Activated naive CD4-positive, alpha-beta T cell treated with Interleukin-2 at 50 U/mL for 16 hours (primary cell): ENCODE measurements at places on chromosomes 3 and 15.

DNA sequence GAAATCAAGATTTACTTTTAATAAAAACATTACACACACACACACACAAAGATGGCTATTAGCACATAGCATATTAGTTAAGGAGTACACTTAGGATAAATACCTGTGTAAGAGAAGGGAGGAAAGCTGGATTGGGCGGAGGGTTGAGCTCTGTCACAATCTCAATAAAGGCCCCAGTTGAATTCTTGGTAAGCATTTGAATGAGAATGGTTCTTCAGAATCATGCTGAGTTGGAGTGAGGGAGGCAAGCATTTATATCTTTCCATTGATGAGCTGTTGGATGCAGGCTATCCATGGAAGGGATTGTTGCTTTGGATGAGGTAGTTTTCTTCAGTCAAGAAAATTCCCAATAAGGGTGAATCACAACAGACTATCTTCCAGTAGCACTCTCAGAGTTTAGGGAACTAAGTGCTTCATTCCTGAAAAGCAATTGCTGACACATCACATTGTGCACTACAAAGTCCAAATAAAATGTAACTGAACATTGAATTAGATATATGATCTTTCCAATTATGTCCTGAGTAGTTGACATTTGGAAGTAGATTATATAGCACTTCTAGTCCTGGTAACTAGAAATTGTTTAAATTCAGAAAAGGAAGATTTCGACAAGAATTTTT is 95.7 kb downstream of the SUCNR1 start:
- no peak for DNase-seq

GRCh38 chr3:64530434-64531049 is 157.3 kb downstream of the ADAMTS9 start:
- no peak for DNase-seq

- no peak for DNase-seq
Observed at GRCh38 chr3:126573492-126574117, 14.9 kb upstream of the C3orf22 start.

DNA sequence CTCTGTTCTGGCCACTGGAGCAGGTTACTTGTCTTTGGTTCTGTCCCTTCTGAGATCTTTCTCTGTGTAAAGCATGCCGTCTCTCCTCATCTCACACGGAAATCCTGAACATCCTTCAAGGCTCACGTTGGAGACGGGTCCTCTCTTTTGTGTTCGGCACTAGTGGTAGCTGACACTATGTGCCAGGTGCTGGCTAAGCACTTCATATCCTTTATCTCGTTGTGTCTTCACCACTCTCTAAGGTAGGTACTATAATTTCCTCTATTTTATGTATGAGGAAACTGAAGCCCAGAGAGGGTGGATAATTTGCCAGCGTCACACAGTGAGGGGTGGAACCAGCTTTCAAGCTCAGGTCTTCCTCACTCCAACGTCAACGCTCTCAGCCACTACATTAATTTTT is 1.2 kb downstream of the IFT122 start:
- DNase-seq: peak; percentile 8

DNA sequence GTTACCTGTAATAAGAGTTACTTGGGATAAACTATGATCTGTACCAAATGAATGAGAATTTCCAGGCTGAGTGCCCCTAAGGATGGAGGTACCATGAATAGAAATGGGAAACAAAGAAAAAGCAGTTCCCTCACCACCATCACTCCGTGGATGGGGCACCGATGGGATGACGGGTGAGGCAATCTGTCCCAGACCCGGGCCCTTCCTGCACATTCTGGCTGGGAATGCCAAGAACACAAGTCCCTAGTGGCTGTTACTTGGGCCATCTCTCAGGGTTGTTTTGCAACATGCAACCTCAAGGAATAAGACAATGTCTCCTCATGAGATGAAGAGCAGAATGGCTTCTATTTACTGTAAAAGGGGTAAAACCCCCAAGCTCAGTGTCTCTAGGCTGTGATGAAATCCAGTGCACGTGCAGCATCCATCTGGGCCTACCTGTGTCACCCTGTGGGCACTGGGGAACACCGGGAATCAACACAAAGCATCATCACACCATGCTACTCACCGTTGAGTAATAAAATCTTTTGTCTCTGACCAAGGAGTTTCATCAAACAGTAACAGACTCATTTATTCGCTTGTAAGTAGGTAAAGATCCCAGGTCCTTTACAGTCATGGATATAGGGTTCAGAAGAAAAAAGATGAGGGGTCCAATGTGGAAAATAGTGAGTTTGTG is 22.3 kb downstream of the GNB4 start:
- no peak for DNase-seq

DNA sequence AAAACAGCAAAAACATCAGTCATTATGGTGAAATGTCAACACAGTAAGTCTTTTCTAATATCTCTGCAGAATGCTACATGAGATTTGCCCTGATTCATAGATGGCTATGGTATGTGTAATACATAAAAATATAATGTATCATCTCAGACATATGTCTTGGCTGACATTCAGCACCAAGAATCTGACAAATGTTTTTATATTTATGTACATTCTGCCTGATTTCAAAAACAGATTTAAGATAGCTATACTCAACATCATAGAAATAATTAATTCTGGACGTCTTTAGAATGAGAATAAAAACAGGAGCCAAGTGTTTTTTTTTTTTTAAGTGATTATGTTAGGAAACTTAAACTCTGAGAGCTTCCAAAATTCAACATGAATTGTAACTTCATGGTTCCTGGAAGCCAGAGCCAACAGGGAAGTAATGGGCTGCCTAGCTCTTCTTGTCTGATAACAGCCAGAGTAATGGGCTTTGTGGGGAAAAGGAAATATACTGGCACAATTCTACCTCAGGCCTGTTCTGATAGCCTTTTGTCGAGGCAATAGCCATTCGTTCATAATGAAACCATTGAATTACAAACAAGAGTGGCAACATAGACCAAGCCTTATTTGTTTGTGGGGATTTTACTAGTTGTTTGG is 184.4 kb downstream of the VGLL4 start:
- DNase-seq: no peak

- no peak for DNase-seq
Observed at GRCh38 chr15:25866251-25866650, 3.1 kb upstream of the ATP10A start.

DNA sequence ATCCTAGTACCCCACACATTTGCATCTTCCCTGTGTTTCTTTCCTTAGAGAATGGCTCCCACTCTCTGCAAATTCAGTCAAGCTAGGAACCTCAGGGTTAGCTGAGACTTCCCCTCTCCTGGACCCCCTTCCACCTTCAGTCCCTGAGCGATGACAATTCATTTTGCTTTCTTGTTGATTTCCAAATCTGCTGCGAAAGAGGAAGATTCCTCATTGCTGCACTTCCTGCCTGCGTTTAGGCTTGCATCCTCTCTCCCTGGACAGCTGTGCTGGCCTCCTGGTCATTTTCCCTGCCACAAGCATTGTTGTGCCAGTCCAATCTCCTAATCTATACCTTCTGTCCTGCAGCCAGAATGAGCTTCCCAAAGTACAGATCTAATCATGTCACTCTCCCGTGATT is 12.3 kb upstream of the DGKG start:
- DNase-seq: no peak
